ENCODE measurements at places on chromosomes 16 and 17. TPM values are rescaled to one million over a fixed set of nuclear protein-coding genes. Genes with fewer than 3 reads are reported as not detected.
A peak's percentile ranks its signal among the peaks of the same experiment; 100 is the strongest.

DNA sequence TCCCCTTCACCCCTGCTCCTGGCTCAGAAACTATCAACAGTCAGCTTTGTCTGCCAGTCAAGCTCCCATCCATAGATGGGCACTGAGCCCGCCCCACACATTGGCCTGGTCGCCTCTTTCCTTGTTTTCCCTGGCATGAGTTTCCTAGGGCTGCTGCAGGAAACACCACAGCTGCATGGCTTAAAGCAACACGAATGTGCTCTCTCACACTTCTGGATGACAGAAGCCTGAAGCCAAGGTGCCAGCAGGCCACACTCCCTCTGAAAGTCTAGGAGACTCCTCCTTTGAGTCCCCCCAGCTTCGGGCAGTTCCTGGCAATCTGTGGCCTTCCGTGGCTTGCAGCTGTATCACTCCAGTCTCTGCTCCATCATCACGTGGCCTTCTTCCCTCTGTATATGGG lies 69.9 kb downstream of the TBC1D16 start:
- H3K36me3 ChIP-seq = peaks cover 30% of the 10 kb centered on the region
- no peak overlapping the region for H3K4me3 ChIP-seq
- no peaks in the 10 kb centered on the region for H3K27me3 ChIP-seq
- H3K4me1 ChIP-seq = no peaks in the 10 kb centered on the region

DNA sequence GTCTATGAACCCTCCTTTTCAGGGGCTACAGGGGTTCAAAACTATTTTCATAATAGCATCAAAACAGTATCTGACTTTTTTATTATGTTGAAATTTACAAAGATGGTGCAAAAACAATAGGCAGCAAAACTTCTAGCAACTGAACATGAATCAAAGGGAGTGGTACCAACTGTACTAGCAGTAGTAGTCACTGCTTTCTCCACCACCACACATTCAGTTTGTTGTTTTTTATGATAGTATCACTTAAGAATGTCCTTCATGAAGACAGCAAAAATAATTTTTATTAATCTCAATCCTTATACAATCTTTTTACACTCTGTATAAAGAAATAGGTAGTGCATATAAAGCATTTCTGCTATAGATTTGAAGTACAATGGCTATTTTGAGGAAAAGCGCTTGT lies 47.6 kb downstream of the MED13 start:
- no peaks in the 10 kb centered on the region for H3K27me3 ChIP-seq
- no peak overlapping the region for H3K4me3 ChIP-seq
- no peaks in the 10 kb centered on the region for H3K4me1 ChIP-seq

GRCh38 chr17:59165933-59166342 lies 10.4 kb downstream of the PRR11 start:
- no peak for DNase-seq
- no peaks in the 10 kb centered on the region for H3K4me1 ChIP-seq
- peaks cover 3% of the 10 kb centered on the region for H3K36me3 ChIP-seq
- H3K27ac ChIP-seq = no peak overlapping the region
- H3K27me3 ChIP-seq = no peaks in the 10 kb centered on the region

- no peak overlapping the region for H3K27ac ChIP-seq
- no peak overlapping the region for H3K4me3 ChIP-seq
- H3K4me1 ChIP-seq = peaks cover 3% of the 10 kb centered on the region
- DNase-seq = no peak
Measured at GRCh38 chr16:58661199-58661830, 23.3 kb downstream of the SLC38A7 start.

- no peaks in the 10 kb centered on the region for H3K36me3 ChIP-seq
- no peak overlapping the region for H3K27ac ChIP-seq
- no peak for DNase-seq
Measured at GRCh38 chr16:54199487-54200160, 87.0 kb downstream of the IRX3 start.

DNA sequence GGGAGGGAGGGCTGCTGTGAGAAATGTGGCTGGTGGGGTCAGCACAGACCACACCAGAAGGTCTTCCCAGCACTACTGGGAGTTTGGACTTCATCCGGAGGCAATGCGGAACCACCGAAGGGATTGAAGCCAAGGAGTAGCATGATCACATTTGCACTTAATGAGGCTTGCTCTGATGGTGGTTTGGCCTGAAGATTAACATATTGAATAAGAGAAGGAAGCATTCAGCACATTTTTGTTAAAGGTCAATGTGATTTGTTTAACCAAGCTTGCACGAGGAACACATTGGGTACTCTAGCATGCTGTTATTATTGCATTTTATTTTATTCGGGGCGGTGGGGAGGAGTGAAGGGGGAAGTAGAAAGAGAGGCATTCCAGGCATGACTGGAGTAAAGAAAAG lies 378.6 kb downstream of the UTP18 start:
- no peak for DNase-seq
- H3K4me1 ChIP-seq = no peaks in the 10 kb centered on the region
- no peak overlapping the region for H3K27ac ChIP-seq
- no peaks in the 10 kb centered on the region for H3K36me3 ChIP-seq
- H3K27me3 ChIP-seq = peaks cover 54% of the 10 kb centered on the region

The PIK3R6 gene
- not detected for total RNA-seq

The MT3 gene
- total RNA-seq = not detected

The DLX4 gene
- 2.6 TPM for total RNA-seq

The KRTAP9-2 gene
- not detected for total RNA-seq

- peaks cover 6% of the 10 kb centered on the region for H3K36me3 ChIP-seq
- H3K27ac ChIP-seq = peak overlapping the region; percentile 28
- H3K4me1 ChIP-seq = peaks cover 9% of the 10 kb centered on the region
- H3K4me3 ChIP-seq = no peak overlapping the region
- DNase-seq = no peak
- no peaks in the 10 kb centered on the region for H3K27me3 ChIP-seq
Measured at GRCh38 chr17:45573924-45574770, 83.6 kb upstream of the PLEKHM1 start.

The ST6GALNAC2 gene
- 1.5 TPM for total RNA-seq

GRCh38 chr17:4509923-4510617 lies 11.4 kb downstream of the SPNS2 start:
- no peak overlapping the region for H3K4me3 ChIP-seq
- DNase-seq = no peak

The RPL27 gene
- total RNA-seq = 1,019 TPM

GRCh38 chr17:62750631-62751051 lies 57.5 kb downstream of the MARCHF10 start:
- no peak overlapping the region for H3K27ac ChIP-seq
- no peaks in the 10 kb centered on the region for H3K36me3 ChIP-seq
- H3K27me3 ChIP-seq = peaks cover 54% of the 10 kb centered on the region
- peaks cover 40% of the 10 kb centered on the region for H3K4me1 ChIP-seq

DNA sequence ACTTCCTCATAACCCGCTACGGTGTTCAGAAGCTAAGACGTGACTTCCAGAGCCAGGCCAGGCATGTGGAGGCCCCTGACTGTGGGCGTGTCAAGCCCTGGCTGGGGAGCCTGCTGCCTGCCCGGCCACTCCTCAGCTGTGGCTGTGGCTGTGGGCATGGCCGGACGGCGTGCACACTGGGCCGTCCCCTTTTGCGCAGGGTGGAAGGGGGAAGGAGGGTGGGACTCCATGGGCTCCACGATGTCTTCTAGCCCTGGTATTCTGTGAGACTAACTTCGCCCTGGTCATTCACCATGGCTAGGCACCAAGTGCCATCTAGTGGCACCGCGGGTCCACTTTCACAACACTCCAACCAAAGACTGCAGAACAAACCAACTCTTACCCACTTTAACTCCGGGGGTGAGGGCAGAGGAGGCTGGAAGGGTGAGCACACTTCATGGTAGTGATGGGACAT lies 67.9 kb downstream of the N4BP1 start:
- H3K4me3 ChIP-seq = no peak overlapping the region
- H3K27ac ChIP-seq = no peak overlapping the region
- no peak for DNase-seq
- peaks cover 3% of the 10 kb centered on the region for H3K4me1 ChIP-seq

DNA sequence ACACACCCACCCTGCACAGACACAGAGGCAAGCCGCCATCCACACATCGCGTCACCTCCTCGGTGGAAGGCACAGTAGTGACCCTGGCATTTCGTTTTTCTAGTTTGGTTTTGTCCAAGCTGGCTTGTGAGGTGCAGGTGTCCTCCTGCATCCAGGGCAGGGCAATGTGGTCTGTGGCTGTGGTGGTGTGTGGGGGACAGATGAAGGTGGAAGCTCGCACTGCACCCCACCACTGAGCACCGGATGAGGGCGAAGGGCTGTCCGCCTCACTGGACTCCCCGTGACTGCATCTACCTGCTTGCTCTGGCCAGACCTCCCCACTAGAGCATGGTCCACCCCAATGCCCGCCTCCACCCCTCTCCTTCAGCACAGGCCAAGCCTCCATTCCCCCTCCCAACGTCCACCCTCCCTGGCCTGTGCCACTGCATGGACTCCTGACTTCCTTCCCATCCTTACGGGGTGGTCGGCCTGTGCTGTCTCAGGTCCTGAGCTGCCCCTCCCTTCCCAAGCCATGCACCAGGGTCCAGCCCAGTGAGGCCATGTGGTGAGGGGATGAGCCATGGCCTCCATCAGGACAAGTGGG lies 78.8 kb upstream of the CBX4 start:
- H3K27me3 ChIP-seq = peaks cover 21% of the 10 kb centered on the region
- no peaks in the 10 kb centered on the region for H3K36me3 ChIP-seq
- H3K4me1 ChIP-seq = peaks cover 5% of the 10 kb centered on the region
- DNase-seq = no peak
- no peak overlapping the region for H3K27ac ChIP-seq

DNA sequence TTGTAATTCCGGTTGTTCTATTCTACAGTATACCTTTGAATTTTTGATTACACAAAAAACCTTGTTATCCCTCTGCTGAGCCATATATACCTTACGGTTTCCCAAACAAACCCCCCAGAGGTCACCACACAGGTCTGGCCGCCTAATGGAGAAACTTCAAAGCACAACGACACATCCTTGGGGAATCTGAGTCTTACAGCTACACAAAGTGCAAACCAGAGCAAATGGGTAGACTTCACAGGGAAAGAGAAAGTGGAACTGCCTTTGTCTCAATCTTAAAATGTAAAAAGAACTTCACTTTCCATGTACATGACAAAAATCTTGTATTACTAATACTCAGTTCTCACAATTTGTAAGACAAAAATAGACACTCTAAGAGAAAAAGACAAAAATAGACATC lies 2.7 kb downstream of the FBXO31 start:
- peak overlapping the region; percentile 81 for H3K27ac ChIP-seq
- no peak for DNase-seq
- peak overlapping the region; percentile 81 for H3K4me3 ChIP-seq
- peaks cover 4% of the 10 kb centered on the region for H3K36me3 ChIP-seq
- H3K27me3 ChIP-seq = peaks cover 2% of the 10 kb centered on the region
- H3K4me1 ChIP-seq = peaks cover 24% of the 10 kb centered on the region

Measured in mesothelial cell of epicardium (in vitro differentiated cells).